ENCODE measurements at places on chromosomes 4 and X.

GRCh38 chr4:165656399-165656798, 216.6 kb upstream of the TLL1 start:
- no peak for DNase-seq

DNA sequence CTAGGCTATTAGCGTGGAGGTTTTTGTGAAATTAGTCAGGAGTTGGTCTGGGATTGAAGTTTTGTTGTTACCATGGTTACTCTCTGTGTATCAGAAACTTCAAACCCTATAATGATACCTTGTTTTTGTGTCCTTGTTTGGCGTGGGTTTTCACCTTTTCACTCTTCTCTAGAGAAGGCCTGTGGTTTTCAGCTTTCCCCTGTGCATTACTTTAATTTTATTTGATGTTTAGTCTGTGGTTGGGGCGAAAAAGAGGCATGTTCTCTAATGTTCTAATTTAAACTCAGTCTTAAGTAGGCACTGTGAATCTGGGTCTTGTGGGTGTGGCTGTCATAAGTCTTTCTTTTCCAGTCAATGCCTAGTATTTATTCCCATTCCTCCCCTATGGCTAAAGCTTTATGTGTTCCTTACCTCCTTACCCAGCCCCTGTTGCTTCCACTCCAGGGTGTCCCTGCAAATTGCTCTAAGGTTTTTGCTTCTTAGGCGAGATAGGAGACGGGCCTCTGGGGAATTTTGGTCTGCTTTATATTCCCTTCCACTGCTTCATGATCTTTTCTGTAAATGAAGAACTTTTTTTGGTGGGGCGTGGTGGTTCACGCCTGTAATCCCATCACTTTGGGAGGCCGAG, 326.3 kb upstream of the ZCCHC13 start:
- DNase-seq, result no peak

GRCh38 chrX:15191830-15192229, 78.1 kb downstream of the ASB9 start:
- DNase-seq, result no peak

GRCh38 chrX:110114260-110114776, 111.4 kb downstream of the TMEM164 start:
- no peak for DNase-seq

- no peak for DNase-seq
These were observed 446.2 kb downstream of the KCTD8 start for GRCh38 chr4:44002368-44002767.

DNA sequence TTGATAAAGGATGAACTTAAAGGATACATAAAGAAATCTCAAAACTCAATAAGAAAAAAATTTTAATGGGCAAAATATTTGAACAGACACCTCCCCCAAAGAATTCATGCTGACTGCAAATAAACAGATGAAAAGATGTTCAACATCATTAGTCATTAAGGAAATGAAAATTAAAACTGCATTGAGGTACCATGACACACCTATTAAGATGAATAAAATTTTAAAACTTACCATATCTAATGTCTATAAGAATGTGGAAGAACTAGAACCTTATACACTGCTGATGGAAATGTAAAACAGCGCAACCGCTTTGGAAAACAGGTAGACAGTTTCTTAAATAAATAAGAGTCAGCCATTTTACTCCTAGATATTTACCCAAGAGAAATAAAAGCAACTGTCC, 266.8 kb upstream of the TET2 start:
- no peak for DNase-seq
